Panc1 (cell line): ENCODE measurements at places on chromosomes 1 and 21.

- DNase-seq, result no peak
These were observed 11.5 kb upstream of the PLA2G5 start for GRCh38 chr1:20058531-20058930.

- no peak for DNase-seq
These were observed 159.1 kb upstream of the CSF3R start for GRCh38 chr1:36641776-36642175.

GRCh38 chr1:15244813-15245212, 2.2 kb upstream of the FHAD1 start:
- no peak for DNase-seq

DNA sequence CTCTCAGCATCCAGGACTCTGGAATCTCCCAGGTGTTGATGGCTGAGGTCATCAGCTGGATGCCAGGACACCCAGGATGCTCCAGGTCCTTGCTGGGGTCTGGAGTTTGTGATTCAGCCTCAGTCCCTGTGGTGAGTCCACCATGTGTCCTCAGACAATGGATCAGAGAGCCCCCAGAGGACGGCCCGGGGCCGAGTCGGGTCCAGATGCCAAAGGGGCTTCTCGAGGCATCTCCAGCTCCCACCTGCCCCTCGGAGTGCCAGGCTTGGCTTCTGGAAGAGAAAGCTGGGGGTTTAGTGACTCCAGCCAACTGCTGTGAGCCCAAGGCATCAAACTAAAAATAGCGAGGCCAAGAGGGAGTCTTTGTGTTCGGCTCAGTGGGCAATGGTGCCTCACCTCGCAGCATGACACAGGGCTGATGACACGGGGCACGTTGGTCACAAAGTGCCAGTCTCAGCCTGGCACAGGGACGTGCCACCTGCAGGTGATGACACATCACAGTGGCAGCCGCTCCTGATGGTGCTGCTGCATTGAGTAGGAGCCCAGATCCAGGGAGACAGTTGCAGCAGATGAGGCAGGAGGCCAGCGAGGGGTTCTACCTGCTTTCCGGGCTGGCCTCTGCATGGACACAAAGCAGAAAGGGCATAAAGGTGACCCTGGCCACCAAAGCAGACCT, 10.6 kb downstream of the PDE9A start:
- DNase-seq, result no peak

DNA sequence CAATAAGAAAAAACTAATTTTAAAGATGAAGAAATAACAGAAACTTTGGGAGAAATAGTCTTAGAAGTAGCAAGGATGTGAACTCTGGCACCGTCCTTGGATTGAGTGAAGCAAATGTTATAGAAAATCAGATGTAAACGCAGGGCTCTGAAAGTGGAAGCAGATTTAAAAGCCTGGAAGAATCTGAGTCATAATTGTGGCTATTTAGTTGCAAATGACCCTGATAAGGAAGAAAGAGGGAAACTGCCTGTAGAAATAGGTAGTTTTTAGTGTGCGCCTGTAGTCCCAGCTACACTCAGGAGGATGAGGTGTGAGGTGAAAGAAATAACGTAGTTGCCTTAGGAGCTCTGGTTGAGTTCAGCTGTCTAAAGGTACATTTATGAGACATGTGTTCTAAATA, 101.0 kb downstream of the NGF start:
- DNase-seq, result no peak

GRCh38 chr1:43973981-43974442, 748 bp upstream of the ATP6V0B start:
- no peak for DNase-seq

- no peak for DNase-seq
These were observed 108.2 kb upstream of the GREM2 start for GRCh38 chr1:240719953-240720700.

GRCh38 chr1:221032637-221033280, 153.5 kb downstream of the HLX start:
- DNase-seq, result no peak

DNA sequence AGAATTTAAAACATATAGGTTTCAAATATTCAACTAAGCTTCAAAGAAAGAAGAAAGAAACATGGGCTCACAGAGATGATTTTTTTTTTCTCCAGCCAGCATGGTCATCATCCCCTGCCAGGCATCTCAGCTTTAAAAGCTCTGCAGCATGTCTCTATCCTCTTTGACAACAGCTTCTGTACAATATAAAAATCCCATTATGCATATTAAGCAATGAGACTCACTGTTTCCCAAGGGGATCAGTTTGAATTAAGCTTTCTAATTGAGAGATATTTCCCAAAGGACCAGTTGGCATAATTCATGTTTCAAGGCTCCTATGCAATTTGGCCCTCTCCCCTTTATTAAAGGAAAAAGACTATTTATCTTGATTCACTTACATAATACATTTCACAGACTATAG, 220.3 kb downstream of the GRIK1 start:
- no peak for DNase-seq

GRCh38 chr1:88883156-88883555, 8.2 kb downstream of the GTF2B start:
- no peak for DNase-seq

DNA sequence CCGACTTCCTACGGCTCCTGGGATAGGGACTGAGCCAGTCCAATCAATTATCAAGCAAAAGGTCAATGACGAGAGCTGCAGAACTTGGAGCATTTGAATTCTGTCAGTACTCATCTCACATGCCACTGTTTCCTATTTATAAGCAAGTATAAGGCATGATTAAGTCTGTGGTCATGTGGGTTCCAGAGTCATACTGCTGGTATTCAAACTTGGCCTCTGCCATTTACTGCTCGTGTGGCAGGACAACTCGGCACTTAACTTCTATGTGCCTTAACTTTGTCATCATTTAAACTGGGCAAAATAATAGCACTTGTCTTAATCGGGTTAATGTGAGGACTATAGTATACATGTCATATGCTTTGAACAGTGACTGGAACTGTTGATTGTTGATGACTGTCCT, 44.9 kb upstream of the TNFSF18 start:
- peak; percentile 28 for DNase-seq

- no peak for DNase-seq
These were observed 645.6 kb downstream of the PLA2G4A start for GRCh38 chr1:187474336-187474735.

DNA sequence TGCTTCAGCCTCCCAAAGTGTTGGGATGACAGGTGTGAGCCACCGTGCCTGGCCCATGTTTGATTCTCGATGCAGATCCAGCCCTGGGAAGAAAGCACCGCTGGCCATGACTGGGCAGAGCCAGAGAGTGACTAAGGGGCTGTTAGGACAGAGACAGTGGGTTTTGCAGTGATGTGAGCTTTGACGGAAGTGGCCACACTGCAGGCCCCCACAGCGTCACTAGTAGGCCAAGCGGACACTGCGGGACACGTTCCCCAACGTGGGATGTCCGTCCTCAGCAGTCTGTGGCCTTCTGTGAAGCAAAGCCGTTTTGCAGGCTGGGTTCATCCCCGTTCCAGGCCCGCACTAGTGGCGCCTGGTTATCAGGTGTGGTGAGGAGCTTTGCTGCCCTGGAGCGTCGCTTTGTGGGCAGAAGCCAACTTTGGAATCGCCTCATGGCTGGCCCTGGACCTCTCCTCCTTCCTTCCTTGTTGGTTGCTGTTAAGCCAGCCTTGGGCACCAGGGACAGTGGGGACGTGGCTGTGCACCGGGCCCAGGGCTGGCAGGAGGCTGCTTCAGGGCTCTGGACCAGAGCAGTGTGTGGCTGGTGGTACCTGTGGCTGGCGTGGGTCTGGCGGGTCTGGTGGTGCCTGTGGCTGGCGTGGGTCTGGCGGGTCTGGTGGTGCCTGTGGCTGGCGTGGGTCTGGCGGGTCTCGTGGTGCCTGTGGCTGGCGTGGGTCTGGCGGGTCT, 41.2 kb downstream of the SKI start:
- no peak for DNase-seq

- no peak for DNase-seq
These were observed 648 bp upstream of the DR1 start for GRCh38 chr1:93344886-93345632.

DNA sequence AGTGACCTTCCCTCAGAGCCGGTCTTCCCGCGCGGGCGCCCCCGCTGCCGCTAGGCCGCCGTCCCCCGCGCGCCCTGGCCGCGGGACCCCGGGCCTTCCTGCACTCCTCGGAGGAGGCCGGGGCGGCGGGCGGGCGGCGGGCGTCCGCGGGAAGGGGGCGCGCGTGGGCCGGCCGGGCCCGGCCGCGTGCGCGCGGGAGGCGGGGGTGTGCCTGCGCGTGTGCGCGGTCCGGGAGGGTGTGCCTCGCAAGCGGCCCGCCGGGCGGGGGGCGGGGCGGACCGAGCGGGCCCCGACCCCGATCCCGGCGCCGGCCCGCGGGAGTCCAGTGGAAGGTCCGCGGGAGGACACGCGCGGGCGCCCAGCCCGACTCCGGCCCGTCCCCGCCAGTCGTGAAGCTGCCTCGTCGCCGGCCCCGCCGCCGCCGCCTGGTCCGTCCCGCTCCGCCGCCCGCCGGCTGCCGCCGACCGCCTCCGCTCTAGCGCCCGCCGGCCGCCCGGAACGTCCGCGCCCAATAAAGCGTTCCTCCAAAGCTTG, 438 bp downstream of the MRPS6 start:
- DNase-seq, result no peak

- no peak for DNase-seq
These were observed 44.4 kb upstream of the ADAM30 start for GRCh38 chr1:119940697-119941096.

GRCh38 chr1:242240077-242240476, 241.2 kb upstream of the MAP1LC3C start:
- DNase-seq, result no peak

GRCh38 chr1:41536361-41536802, 51.9 kb upstream of the EDN2 start:
- no peak for DNase-seq

- DNase-seq, result no peak
These were observed 39.7 kb downstream of the EDN2 start for GRCh38 chr1:41444785-41445184.

- DNase-seq, result peak; percentile 10
These were observed 54.0 kb downstream of the OLFML3 start for GRCh38 chr1:114033216-114033706.

GRCh38 chr1:39016604-39017171, 9.5 kb upstream of the NDUFS5 start:
- DNase-seq, result no peak

- DNase-seq, result no peak
These were observed 267.7 kb downstream of the PTBP2 start for GRCh38 chr1:96989302-96989701.

DNA sequence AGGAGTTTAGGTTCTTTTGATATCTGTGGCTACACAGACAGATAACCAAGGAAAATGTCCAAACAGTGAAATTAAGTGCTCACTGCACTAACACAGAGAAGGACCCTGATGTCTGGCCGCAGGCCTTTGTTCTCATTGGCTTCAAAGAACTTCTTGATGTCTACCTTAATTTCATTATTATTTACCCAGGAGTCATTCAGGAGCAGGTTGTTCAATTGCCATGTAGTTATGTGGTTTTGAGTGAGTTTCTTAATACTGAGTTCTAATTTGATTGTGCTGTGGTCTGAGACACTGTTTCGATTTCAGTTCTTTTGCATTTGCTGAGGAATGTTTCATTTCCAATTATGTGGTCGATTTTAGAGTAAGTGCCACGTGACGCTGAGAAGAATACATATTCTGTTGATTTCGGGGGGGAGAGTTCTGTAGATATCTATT, 15.2 kb upstream of the LGALS8 start:
- DNase-seq, result no peak

DNA sequence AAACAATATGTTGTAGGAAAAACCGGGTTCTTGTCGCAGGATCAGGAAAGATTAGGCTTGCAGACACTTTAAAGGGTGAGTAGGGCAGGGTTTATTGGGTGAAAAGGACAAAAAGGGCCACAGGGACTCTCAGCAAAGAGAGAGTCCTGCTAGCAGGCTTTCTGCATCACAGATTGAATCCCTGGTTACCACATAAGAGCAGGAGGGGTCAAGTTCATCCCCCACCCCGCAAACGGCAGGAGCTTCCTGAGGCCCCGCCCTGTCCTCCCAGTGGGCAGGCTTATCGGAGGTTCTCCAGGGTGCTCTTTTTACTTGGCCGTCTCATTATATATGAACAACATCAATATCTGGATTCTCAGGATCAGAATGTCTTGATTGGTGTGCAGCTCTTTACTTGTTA, 47.7 kb downstream of the SYCP1 start:
- DNase-seq, result no peak

GRCh38 chr1:118928739-118929554, 59.2 kb downstream of the TBX15 start:
- no peak for DNase-seq

DNA sequence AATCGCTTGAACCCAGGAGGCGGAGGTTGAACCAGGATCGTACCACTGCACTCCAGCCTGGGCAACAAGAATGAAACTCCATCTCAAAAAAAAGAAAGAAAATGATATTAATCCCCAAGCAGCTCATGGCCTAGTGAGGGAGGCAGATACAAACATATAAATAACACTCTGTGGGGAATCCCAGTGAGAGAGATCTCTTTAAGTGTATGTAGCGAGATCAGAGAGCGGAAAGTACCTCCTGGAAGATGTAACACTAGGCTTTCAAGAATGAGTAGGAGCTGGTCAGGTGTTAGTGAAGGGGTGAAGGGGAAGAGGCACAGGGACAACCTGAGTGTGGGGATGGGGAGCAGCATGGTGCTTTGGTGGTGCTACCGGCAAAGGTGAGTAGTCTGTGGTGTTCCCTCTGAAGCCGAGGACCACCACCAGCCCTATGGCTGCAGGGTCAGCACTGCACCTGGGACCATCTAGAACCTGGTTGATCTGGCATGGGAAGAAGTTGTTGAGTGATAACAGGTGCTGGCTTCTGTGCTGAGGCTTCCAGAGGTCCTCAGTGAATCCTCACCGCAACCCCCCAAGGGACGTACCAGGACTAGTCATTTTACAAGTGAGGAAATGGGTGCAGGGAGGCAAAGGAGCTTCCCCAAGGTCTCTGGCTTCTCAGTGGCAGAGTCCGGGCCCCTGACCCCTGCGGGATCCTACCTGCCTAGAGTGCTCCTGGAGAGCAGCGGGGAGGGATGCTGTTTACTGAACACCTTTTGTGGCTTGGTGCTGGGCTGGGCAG, 367.6 kb upstream of the VAMP3 start:
- no peak for DNase-seq

DNA sequence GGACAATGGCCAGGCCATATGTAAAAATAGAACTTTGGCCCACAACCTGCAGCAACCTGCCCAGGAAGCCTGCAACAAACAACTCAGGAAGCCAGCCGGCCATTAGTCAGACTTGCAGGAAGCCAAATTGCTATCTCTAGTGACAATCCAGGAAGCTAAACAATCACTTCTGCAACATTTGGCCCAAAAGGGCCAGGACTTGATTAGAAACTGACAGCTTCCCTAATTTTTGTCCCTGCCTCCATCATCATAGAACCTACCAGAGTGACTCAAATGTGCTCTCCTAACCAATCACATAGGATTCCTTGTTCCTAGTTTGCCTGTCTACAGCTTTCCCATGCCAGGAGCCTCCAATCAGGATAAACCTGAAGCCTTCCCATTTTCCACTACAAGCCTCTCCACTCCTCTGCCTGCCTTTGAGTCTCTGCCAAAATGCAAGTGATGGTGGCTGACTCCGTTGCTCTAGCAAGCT, 639.3 kb downstream of the PTPRU start:
- DNase-seq, result no peak

- no peak for DNase-seq
These were observed 16.9 kb upstream of the IFNGR2 start for GRCh38 chr21:33386222-33386784.
